ENCODE measurements at places on chromosomes 6 and 20. TPM values are rescaled to one million over a fixed set of nuclear protein-coding genes. Genes with fewer than 3 reads are reported as not detected.

The MUC21 gene
- not detected for total RNA-seq

The OR2J3 gene
- not detected for total RNA-seq

The SESN1 gene
- total RNA-seq: 18.6 TPM

The ANKRD66 gene
- not detected for total RNA-seq

The RBL1 gene
- total RNA-seq: 7.5 TPM

The KCNS1 gene
- 0.54 TPM for total RNA-seq

The WFDC10A gene
- not detected for total RNA-seq

The ULBP2 gene
- total RNA-seq: 7.2 TPM

The SAMD10 gene
- 0.54 TPM for total RNA-seq

The C20orf202 gene
- not detected for total RNA-seq

The TCP11 gene
- total RNA-seq: 0.56 TPM

Measured in IMR-90 (cell line).